ENCODE measurements at places on chromosomes 3 and 15.

DNA sequence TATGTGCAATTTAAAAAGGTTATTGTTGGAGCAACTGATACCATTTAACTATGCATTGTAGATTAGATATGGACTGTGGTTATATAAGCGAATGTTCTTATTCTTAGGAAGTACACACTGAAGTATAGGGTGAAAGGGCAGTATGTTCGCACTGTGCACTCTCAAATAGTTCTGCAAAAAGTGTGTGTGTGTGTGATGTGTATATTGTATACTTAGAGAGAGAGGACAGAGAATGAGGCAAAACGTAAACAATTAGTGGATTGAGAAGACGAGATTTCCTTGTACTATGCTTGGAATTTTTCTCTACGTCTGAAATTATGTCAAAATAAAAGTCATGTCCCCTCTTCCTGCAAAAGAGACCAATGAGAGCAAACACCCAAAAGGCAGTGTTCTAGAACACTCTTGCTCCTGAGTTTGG lies 30.4 kb downstream of the LSM3 start:
- DNase-seq: no peak

DNA sequence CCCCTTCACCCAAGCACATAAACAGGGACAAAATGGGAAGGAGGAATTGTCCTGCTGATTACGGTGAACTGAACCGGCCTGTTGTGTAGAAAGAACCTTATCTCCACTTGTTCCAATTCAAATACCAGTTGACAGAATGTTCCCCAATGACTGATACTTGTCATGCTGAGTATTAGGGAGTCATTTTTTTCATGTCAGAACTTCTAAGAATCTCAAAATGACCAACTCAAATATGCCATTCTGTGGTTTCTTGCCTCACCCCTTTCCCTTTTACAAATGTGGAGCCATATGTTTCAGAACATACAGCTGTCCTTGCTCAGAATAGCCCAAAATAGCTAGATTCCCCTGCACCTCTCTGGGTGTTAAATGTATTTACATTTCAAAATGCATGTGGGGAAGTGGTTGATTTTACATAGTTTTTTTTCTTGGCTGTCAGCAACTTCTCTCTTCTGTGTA lies 405.9 kb upstream of the TBL1XR1 start:
- DNase-seq: no peak

- DNase-seq: no peak
These were observed 143.4 kb upstream of the RASGRP1 start for GRCh38 chr15:38707802-38708671.

- DNase-seq: no peak
These were observed 138.3 kb downstream of the P3H2 start for GRCh38 chr3:189982321-189982945.

DNA sequence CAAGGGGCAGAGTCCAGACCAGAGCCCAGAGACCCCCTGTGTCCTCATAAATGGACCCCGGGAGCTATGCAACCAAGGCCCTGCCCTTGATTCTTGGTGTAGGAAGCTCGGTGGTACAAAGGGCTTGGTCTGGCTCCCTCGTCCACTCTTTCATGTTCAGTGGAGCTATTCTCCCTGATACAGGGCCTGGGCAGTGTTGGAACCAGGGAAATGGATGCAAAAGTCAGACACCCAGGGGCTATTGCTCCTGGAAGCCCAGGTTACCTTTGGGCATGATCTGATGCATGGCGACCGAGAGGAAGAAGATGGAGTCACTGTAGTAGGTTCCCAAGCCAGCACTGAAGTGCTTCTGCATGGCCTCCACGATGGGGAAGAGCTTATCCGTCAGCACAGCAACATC lies 44.5 kb downstream of the XXYLT1 start:
- no peak for DNase-seq

- DNase-seq: no peak
These were observed 254.3 kb downstream of the SHQ1 start for GRCh38 chr3:72593881-72594397.

DNA sequence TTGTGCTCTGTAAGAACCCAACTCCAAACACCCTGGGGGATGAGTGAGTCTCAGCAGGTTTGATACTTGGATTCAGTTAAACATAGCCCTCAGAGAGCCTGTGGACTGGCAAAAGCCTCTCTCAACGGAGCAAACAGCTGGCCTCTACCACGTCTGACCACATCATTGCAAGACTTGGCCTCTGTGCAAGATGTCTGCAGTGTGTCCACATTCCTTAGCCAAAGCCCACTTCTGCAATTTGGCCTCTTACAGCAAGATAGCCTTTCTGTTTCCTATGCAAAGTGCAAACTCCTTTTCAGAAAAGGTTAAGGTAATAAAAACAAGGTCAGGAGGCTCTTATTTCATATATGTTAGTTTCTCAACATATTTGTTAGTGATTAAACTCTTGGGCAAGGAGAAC lies 27.9 kb downstream of the FBN1 start:
- no peak for DNase-seq

Measured in activated T-cell treated with anti-CD3 and anti-CD28 coated beads, Interleukin-2, amount 50 U/mL, for 72 hours (primary cell).